ENCODE measurements at places on chromosomes 5 and 9. TPM values are rescaled to one million over a fixed set of nuclear protein-coding genes. Genes with fewer than 3 reads are reported as not detected.

PCDHGA9 gene
- 1.4 TPM for total RNA-seq

CDX1 gene
- 0.12 TPM for total RNA-seq

KDM4C gene
- 10.0 TPM for total RNA-seq

PCSK5 gene
- 5.7 TPM for total RNA-seq

ACSL6 gene
- not detected for total RNA-seq

AJM1 gene
- total RNA-seq: 2.0 TPM

CCDC192 gene
- total RNA-seq: 2.0 TPM

EIF4E1B gene
- not detected for total RNA-seq

PCAT7 gene
- under 0.01 TPM for total RNA-seq

SEPTIN8 gene
- total RNA-seq: 21.7 TPM

CLTA gene
- total RNA-seq: 431 TPM

DMRT3 gene
- total RNA-seq: not detected

NTRK2 gene
- 5.4 TPM for total RNA-seq

DBH gene
- total RNA-seq: not detected

ANAPC2 gene
- total RNA-seq: 10.4 TPM

KCTD16 gene
- 0.23 TPM for total RNA-seq

FBXO10 gene
- total RNA-seq: 17.6 TPM

WDR38 gene
- total RNA-seq: not detected

PROP1 gene
- total RNA-seq: not detected

Measured in pericardium fibroblast (primary cell).